EL (cell line): ENCODE measurements at places on chromosomes 5 and 9.

- DNase-seq, result no peak
Observed at GRCh38 chr5:15794052-15794985, 294.3 kb downstream of the FBXL7 start.

DNA sequence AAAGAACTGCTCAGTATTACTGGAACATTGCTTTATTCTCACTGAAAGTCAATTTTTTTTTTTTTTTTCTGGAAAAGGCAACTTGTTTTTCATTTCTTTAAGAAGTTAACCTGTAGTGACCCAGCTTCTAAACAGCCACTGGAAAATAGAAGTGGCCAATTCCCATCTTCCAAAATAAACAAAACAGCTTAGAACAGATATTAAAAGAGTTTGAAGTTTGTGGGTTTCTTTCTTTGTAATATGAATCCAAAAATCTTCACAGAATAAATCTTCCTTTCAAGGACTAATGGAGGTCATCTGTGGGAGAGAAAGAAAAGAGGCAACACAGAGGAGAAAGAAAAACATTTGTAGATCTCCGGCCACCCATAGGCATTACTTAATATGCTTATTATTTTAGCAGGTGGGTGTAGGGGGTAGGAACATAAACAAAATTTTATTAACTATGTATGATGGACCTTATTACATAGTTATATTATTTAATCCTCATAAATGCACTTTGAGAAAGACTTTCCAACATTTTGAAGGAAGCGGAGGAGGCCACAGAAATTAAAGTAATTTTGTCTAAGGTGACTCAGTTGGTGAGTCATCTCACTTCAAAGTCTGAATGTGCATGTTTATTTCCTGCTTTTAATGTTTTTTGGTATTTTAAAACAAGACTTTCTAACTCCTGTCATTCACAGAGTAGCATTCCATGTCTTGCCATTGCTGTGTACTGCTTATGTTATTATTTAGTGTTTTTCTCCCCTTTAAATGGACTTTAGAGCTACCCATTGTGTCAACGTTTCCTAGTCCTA lies 1791.8 kb upstream of the WWC1 start:
- DNase-seq, result no peak

- peak; percentile 52 for DNase-seq
Observed at GRCh38 chr9:90340421-90340820, 302.2 kb downstream of the DIRAS2 start.

DNA sequence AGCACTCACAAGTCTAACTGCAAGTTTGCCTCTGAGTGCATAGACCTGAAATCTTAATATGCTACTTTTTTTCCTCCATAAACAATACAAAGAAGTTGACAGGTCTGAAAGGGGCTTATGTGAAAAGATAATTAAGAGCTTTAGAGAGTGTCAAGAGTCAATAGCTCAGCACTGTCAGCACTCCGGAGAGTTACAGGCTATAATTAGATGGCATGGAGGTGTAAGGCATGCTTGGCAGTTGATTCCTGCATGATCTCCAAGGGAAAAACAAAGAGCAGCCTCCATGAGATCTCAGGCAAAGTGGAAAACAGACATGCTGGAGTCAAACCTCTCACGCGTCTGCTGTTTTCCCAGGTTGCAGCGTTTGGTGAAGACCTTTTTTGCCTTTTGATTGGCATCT lies 468.7 kb downstream of the TLE4 start:
- DNase-seq, result no peak

DNA sequence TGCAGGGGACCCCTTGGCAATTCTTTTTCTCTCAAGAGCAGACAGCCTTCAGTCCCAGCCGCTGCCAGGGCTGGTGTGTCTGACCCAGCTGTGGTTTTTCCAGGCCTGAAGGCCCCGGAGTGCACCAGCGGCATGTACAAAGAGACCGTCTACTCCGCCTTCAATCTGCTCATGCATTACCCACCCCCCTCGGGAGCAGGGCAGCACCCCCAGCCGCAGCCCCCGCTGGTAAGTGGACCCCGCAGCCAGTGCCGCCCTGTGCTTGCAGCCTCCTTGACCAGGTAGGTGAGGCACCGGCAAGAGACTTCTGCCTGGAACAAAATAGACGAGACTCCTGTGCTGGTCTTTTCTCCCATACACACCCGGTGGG lies 1.3 kb downstream of the TCF7 start:
- no peak for DNase-seq

GRCh38 chr5:155189981-155190380 lies 176.4 kb downstream of the KIF4B start:
- DNase-seq, result no peak

DNA sequence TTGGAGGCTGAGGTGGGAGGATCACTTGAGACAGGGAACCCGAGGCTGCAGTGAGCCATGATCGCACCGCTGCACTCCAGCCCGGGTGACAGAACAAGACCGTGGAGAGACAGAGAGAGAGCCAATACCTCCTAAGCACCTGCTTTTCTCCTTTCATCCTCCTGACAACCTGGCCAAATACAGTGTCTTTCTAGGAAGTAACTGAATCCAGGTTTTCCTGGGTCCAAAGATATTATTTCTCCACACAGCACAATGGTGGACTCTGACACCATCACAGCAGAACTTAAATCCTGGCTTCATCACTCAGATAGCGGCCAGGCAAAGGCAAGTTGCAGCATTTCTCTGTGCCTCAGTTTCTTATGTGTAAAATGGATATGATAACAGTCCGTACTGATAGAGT lies 21.9 kb downstream of the DUSP1 start:
- DNase-seq, result no peak

DNA sequence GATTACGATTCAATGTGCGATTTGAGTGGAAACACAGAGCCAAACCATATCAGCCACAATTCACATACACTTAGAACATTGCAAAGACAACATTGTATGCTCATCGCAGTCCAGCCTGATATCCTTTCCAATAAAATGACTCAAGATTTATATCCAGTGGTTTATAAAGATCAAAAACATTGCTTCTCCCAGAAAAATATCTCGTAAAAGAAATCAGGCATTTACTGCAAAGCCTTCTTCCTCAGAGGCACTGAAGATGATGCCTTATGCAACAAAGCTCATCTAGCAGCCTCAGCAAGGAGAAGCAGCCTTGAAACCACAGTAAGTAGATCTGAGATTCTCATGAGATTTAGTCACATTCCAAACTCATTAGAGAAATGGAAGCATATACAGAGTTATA lies 523.8 kb downstream of the ELAVL2 start:
- no peak for DNase-seq

DNA sequence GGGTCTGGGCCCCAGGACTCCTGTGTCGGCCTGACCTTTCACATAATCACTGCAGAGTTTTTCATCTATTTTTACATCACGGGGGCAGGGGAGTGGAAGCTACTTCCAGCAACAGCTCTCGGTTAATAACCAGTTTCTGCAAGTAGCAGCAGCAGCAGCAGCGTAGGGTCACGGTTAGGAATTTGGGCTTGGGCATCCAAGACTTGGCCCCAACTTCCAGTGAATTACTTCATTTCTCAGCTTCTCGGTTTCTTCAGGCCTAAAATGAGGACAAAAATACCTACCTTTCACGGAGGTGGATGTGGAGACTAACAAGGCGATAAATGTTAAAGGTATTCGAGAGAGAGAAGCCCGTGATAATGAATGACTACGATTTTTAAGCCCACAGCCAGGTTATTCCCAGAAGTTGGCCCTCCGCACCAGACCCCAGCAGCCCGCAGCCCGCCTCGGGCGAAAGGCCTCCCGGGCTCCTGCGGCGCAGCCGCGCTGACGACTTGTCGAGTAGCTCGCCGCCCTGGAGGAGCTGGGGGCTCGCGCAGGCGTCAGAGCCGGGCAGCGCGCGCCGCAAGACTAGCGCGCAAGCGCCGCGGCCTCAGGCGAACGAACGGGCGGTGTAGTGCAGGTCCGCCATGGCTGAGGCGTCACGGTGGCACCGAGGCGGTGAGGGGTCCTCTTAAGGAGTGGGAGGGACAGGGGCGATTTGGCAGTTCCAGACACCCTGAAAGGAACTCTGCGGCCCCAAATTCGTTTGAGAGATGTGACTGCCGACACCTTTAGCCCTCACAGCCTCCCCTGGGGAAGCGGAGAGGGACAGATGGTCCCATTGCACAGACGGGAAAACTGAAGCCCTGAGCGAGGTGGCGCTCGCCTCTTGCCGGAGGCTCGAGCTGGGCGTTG lies at the start of gene PKD2L2:
PKD2L2 (plus strand) TSS at position 595 of the 897 bp plus-strand sequence; CDS start at position 630, 35 bp downstream.
- peak; percentile 89 for DNase-seq

- no peak for DNase-seq
Observed at GRCh38 chr5:24439465-24439864, 205.3 kb downstream of the CDH10 start.
